ENCODE measurements at places on chromosomes 12 and 14.

DNA sequence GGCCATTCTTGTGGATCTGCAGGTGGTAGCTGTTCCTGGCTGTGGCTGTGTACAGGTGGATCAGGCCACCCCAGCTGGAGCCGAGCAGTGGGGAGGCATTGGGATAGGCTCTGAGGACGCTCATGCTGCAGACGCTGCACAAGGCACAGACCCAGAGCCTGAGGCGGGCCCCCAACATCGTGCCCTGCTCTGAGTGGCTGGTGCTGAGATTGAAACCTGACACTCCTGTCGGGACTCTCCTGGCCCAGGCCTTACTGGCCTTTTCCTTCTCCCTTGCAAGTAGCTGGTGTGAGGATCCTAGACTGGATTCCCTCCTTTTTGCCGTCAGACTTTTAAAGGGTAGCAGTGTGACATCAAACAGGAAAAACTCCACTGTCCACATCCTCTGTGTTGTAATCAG lies at the start of gene FGF23:
Gene FGF23, minus strand, starts transcription at position 308 of the 400 bp plus-strand sequence. Its CDS starts 130 bp downstream, at position 178.
- DNase-seq = no peak

- DNase-seq = no peak
Measured at GRCh38 chr14:68176687-68177086, 357.1 kb downstream of the RAD51B start.

GRCh38 chr12:21501258-21502163 lies at the start of the genes GOLT1B and RECQL:
Gene GOLT1B, plus strand, starts transcription at chr12:21501789. Its CDS starts 135 bp downstream, at chr12:21501924.
Gene RECQL, minus strand, starts transcription at chr12:21501635. Its CDS starts 2,065 bp downstream, at chr12:21499570.
- DNase-seq = peak; percentile 84

GRCh38 chr14:52900731-52901130 lies 50.1 kb downstream of the FERMT2 start:
- DNase-seq = no peak

DNA sequence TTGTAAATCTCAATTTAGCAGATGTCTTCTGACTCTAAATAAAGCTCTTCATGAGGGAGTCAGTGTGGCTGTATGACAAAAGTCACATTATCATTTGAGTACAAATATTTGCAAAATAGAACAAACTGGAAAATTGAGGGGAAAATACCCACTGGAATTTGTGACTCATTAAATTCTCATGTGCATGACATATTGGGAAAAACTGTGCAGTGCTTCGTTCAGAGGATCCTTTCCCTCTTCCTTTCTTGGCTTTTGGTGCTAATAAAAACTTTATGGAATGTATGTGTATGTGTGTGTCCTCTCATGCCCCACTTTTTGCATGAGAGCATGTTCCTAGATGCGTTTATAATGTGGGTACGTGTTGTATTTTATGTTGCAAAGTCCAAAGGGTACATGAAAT lies 267.8 kb downstream of the KTN1 start:
- no peak for DNase-seq

- no peak for DNase-seq
Measured at GRCh38 chr14:95043732-95044462, 113.4 kb downstream of the DICER1 start.

DNA sequence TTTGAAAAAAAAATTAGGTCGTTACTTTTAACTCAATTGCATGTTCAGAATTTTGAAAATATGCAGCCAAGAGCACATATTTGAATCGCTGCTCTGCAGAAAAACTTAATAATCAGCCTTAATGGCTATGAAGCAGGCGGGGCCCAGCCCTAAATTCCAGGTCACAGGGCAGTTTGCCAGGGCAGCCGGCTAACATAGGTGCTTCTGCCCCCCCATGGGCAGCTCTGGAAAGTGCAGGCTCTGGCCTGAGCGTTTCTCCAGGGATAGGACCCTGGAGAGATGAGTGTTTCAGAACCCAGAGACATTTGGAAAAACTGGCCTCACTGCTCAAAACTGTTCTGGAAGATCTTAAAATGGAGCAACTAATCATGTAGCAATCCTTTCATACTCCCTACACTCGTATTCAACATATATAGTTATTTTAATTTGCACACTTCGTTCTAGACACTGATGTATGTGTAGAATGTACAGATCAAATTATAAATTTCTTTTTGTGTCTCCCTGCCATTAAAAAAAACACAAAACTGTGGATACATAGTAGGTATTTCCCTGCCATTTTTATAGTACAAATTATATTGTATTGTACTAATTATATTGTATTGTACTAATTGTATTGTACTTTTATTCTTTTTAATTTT lies 26.0 kb upstream of the PTGR2 start:
- DNase-seq = peak; percentile 65

GRCh38 chr14:92493024-92493423 lies 20.6 kb upstream of the RIN3 start:
- no peak for DNase-seq

Data from stimulated activated CD4-positive, alpha-beta T cell treated with anti-CD3 and anti-CD28 coated beads, TNF-alpha, amount 100 ng/mL, for 24 hours (primary cell).